CD4-positive, alpha-beta T cell treated with Interleukin-15 for 4 hours (primary cell): ENCODE measurements at places on chromosomes 6 and 20.

DNA sequence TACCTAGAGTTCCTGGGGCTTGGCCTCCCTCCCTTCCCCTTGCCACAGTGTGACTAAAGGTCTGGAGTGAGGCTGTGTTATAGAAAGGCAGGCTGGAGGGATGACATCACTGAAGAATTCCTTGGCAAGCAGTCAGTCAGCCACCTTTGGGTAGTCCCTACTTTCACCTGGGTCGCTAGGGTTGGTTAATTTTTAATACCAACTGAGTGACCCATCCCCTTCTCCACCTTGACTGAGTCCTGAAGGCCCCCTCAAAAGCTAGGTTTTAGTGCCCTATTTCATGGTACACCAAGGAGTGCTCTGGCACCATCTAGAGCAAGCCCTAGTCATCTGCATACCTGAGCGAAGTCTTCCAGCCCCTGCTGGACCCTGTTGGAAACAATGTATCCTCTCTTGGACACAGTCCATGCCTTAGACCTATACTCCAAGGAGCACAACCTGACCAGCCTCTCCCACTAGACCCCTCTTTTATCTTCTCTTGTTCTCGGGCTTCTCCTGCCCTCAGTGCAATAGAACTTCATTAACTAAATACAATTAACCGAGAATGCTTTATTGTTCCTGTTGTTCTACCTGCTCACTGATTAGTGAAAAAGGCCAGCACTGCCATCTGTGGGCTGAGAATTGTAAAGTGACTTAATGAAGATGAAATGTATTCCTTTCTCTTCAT lies 44.6 kb downstream of the RIN2 start:
- DNase-seq, result no peak

GRCh38 chr20:39829256-39829655 lies 859.8 kb downstream of the MAFB start:
- DNase-seq, result no peak

GRCh38 chr20:1841554-1842140 lies 53.6 kb upstream of the SIRPA start:
- no peak for DNase-seq

GRCh38 chr20:14878676-14879019 lies 541.2 kb upstream of the FLRT3 start:
- DNase-seq, result no peak

DNA sequence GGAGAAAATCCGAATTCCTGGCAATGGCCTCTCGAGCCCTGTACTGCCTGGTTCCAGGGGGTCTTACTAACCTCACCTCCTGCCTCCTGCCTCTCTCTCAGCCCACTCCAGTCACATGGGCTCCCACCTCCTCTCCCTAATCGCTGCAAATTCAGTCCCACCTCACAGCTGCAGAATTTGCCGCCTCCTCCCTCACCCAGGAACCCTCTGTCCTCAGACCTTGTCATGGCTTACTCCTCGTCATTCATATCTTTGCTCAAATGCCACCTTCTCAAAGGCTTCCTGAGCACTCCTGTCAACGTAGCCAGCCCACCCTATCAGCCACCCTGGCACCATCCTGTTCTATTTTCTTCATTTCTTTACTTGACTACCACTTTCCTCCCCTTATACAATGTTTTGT lies 89.0 kb downstream of the SLC2A10 start:
- no peak for DNase-seq

DNA sequence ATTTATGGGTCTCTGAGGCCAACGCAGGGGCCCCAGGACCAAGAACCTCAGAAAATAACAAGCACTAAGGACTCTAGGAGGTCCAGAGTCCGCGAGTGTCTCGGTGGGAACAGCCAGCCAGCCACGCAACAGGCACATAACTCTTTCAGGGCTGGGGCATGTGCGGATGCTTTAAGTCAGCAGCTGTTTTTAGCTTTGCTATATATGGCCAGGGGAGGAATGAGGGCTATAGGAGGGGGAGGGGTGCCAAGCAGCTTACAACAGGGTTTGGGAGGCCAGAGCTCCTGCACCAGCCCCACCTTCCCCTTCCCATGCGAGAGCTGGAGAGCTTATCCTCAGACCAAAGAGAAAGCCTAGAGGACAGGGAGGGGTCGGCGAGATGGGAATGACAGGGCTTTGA lies 6.2 kb downstream of the JPH2 start:
- no peak for DNase-seq

- no peak for DNase-seq
These were observed 226.5 kb downstream of the CBLN4 start for GRCh38 chr20:55778796-55779195.

- no peak for DNase-seq
These were observed 17.5 kb downstream of the PTK7 start for GRCh38 chr6:43093436-43094289.

DNA sequence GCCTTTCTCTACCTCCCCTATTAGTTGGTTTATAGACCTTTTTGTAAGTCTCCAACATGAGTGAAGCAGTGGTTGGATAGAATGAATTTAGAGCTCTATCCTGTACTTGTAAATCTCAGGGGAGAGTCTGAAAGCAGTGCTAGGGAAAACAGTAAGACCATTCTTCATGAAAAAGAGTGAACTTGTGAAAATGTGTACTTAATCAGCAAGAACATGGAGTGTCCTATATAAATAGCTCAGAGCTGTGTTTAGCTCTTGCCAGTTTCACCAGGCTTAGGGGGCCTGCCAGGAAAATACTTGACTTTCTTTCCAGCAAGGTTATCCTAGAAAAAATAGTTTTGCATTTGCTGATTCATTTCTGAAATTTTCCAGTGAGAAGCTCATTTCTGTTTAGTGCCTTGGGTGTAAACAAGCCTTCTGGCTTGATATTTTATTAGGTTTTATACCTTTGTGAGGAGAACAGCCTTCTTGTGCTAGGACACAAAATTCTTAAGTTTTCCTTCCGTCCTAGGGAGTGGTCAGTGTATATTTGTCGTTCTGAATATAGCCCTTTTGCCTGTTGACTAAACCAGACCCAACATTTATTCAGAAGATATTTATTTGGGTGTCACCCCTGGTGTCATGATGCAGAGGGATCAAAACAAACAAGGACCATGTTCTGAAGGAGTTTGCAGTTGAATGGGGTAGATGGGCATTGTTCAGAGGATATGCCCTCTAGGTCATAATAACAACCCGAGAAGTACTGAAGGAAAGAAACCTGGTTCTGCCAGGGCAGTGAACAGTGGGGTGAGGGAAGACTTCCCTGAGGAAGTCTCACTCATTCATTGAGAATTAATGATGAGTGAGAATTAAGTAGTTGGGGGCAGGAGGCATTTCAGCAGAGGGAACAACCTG lies 7.6 kb downstream of the ARFGEF2 start:
- no peak for DNase-seq

- DNase-seq, result peak; percentile 24
These were observed 24.7 kb upstream of the ASXL1 start for GRCh38 chr20:32333181-32333987.

DNA sequence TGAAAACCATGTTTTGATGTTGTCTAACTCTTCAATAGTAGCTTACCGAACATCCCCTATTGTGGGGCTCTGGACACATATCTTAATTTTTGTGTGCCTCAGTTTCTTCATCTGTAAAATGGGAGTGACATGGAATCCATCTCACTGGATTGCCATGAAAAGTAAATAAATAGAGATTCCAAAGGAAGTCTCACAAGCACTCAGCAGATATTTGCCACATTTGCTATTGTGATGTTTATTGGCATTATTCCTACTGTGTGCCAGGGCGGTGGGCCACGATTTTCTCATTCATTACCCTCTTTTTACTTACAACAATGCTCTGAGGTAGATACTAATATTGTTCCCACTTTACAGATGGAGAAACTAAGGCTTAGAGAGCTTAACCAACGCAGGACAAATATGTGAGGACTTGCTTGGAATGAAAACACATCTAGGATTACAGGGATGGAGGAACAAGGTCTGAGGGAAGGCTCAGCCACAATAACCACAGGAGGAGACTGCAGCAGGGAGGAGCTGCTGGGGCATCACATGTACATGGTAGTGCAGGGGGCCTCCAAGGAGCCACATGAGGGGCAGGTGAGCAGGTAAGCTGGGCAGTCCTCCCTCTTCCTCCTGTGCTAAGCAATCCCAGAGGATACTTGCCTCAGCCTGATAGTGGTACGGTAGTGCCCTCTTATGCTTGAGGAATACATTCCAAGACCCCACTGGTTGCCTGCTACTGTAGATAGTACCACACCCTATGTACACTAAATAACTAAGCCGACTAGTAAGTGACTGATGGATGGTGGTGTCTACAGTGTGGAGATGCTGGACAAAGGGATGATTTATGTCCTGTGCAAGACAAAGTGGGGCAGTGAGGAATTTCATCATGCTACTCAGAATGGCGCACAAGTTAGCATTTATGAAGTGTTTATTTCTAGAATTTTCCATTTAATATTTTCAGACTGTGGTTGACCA lies 176.9 kb downstream of the FOXA2 start:
- no peak for DNase-seq

DNA sequence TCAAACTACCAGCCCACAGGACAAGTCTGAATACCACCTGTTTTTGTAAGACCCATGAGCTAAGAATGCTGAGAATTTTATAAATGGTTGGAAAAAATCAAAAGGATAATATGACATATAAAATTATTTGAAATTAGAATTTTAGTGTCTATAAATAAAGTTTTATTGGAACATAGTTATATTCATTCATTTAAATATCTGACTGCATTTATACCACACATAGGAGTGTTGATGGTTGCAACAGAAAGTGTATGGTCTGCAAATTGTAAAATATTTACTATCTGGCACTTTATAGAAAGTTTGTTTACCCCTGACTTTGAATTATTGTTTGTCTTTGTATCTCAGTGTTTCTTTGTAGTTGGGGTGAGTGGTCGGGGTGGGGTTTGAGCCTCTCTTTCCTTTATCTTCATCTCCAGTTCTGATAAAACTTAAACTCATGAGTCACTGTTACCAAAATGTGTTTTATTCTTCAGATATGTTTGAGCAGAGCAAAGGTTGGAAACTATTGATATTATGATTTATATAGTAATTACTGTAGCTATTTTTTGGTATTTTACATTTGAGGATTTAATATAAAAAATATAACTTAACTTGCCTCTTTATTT lies 55.5 kb downstream of the CD2AP start:
- DNase-seq, result no peak

GRCh38 chr6:90411292-90411781 lies 114.7 kb upstream of the BACH2 start:
- DNase-seq, result peak; percentile 86

- DNase-seq, result no peak
These were observed 168.2 kb upstream of the SSTR4 start for GRCh38 chr20:22866812-22867341.

- DNase-seq, result no peak
These were observed 151.4 kb downstream of the CEBPB start for GRCh38 chr20:50341880-50342637.

DNA sequence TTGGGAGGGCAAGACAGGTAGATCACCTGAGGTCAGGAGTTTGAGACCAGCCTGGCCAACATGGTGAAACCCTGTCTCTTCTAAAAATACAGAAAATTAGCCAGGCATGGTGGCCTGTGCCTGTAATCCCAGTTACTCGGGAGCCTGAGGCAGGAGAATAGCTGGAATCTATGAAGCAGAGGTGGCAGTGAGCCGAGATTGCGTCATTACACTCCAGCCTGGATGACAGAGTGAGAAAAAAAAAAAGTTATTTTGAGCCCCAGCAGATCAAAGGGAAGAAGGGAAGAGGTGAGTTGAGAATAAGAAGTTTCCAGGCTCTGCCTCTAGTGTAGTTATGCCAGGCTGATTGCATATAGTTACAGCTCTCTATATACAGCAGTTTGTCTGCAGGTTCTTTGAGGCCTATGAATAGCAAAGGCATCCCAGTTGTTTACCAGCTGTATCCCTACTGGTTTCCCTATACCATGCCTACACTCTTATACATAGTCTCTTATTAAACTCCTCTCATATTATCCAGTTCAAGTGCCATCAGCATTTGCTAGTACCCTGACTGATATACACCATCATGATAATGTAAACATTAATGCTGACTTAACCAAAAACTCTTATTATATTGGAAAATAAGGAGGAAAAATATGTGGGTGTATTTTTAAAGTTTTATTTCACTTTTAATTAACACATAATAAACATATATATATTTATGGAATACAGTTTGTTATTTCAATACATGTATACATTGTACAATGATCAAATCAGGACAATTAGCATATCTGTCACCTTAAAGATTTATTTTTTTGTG lies 823.6 kb upstream of the ADGRB3 start:
- DNase-seq, result no peak

GRCh38 chr6:142740449-142740848 lies 204.5 kb downstream of the HIVEP2 start:
- no peak for DNase-seq

DNA sequence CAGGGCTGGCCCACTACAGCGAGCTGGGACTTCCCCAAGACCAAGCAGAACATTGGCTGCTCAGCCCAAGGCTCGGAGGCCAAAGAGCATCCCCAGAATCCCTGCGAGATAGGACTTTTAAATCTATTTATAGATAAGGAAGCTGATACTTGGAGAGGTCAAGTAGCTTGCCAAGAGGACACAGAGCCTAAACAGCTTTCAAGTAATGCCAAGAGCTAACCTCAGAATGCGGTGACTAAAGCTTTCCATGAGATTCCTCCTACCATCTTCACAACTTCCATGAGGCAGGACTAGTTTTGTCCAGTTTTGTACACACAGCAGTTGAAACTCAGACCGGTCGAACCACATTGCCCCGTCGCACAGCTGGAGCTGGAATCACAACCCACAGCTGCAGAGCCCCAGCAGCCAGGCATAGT lies 168.1 kb upstream of the TOP1 start:
- DNase-seq, result no peak

DNA sequence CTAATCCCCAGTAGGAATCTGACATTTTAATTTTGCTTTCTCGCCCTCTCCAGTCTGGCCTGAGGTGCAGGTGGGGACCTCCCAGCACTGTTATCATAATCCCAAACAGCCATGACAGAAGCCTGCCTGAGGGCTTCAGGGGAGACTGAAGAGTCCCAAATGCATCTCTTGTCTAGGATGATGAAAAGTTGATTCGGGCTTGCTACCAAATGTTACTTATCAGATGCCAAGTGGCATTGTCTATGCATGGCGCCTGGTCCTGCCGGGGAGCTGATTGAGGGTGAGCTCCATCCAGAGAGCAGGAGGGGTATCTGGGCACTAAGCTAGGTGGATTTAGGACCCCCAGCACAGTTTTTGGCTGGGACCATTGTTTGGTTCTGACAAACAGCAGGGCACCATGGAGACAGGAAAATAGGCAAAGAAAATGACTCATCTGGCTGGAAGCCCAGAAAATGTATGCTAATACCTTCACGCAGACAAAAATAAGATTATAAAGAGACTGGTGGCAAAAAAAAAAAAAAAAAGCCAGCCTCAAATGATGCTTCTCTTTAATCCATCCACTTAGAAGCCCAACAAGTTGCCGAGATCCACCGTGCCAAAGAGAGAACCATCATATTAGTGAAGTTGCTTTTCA lies 513.7 kb upstream of the SULF2 start:
- DNase-seq, result no peak

- no peak for DNase-seq
These were observed 110.9 kb downstream of the QRSL1 start for GRCh38 chr6:106740287-106740686.
